CD8-positive, alpha-beta memory T cell (primary cell): ENCODE measurements at places on chromosomes 2 and 18. TPM values are rescaled to one million over a fixed set of nuclear protein-coding genes. Genes with fewer than 3 reads are reported as not detected.

GRCh38 chr18:24060644-24061043 is 46.1 kb downstream of the TTC39C start:
- no peak for DNase-seq

The CCL20 gene
- 3.5 TPM for total RNA-seq

- DNase-seq = peak; percentile 32
Observed at GRCh38 chr2:1611886-1612285, 132.4 kb downstream of the PXDN start.

DNA sequence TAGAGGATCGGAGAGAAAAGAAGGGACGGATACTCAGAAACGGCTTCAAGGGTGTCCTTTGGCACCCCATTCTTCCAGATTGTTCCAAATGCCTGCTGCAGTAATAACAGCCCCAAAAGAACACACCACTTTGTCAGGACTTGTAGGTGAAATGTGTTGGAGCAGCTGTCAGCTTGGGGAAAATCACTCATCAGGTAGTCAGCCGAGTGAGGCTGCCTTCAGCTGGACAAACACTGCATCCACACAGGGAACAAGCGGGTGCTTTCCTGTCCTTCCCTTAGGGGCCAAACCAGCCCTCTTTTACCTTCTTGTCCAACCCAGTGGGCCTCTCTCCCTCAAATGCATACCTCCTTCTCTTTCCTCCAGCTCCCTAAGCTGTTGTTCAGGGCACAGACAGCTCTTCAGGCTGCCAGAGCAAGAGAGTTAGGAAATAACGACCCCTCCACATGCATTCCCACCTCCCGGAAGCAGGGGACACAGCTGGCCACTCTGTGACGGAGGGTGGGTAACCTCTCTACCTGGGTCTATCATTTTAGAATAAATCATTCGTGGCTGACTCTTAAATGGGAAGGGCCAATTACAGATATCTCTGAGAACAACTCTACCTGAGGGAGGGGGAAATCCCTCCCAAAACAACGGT is 48.1 kb downstream of the BCL11A start:
- DNase-seq = no peak

The KCNG2 gene
- not detected for total RNA-seq

The SLC35G4 gene
- total RNA-seq = not detected

DNA sequence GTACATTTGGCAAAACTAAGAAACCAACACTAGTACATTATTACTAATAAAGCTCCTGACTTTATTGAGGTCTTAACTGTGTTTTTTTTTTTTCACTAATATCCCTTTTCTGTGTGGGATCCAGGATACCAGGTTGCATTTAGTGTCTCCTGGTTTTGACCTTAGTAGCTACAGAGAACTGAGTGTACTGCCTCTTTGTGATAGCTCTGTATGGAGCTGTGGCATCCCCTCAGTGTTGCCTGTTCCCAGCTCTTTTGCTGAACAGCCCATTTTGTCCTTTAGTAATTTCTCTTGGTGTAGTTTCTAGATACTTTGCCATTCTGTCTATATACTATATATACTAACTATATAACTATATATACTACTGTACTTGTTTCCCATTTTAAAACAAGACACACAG is 31.6 kb downstream of the KCMF1 start:
- no peak for DNase-seq

The TMEM247 gene
- not detected for total RNA-seq

The CD207 gene
- not detected for total RNA-seq

DNA sequence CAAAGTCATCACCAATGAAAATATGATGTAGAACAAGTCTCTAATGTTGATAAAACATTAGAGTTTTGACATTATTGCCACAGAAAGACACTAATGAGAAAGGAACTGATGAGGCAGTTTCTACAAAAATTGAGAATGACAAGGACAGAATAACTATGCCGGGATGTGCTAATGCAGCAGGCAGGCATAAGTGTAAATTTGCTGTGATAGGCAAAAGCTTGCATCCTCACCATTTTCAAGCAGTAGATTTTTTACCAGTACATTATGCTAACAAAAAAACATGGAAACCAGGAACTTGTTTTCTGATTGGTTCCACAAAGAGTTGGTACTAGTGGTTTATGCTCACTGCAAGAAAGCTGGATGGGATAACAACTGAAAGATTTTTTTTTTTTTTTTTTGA is 715.5 kb upstream of the LRRTM4 start:
- DNase-seq = no peak

DNA sequence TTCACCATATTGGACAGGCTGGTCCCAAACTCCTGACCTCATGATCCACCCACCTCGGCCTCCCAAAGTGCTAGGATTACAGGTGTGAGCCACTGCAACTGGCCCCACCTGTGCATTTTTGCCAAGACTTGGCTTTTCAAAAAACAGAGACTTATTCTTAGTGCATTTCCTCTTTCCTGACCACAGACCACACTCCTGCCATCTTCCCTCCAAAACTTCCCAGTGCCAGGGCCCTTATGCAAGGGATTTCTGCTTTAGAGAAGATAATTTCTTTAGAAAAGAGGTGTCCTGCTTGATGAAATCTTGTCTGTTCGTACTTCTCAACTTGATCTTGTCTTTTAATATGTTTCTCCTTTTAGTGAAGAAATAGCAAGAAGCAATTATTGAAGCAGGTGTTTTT is 98.8 kb upstream of the ZNF516 start:
- DNase-seq = no peak

The SIGLEC15 gene
- total RNA-seq = not detected

- DNase-seq = no peak
Observed at GRCh38 chr2:30165617-30166016, 18.8 kb downstream of the YPEL5 start.

The COL3A1 gene
- total RNA-seq = 0.07 TPM

DNA sequence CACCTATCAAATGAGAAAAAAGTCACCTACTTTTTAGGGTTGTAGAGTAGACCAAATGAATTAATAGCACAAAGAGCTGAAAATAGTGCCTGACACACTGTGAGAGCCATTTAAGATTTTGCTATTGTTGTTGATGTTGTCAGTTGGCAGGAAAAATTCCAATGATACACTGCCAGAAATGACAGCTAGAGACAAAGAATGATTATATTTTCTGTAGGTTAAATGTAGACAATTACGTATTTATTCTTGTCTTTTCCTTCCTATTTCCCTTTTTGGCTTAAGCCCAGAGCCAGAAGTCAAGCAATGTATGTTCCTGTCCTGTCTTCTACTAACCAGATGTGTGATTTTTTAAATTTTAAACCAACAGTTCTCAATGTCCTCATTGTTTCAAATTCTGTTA is 17.2 kb downstream of the NRXN1 start:
- DNase-seq = no peak

GRCh38 chr2:5691985-5692529 is at the start of gene SOX11:
SOX11 (plus strand) TSS chr2:5692384; CDS start chr2:5692722, 338 bp downstream.
- DNase-seq = no peak

The AQP12A gene
- not detected for total RNA-seq

GRCh38 chr2:124145982-124146381 is 120.9 kb downstream of the CNTNAP5 start:
- no peak for DNase-seq

The RAPGEF4 gene
- total RNA-seq = not detected

DNA sequence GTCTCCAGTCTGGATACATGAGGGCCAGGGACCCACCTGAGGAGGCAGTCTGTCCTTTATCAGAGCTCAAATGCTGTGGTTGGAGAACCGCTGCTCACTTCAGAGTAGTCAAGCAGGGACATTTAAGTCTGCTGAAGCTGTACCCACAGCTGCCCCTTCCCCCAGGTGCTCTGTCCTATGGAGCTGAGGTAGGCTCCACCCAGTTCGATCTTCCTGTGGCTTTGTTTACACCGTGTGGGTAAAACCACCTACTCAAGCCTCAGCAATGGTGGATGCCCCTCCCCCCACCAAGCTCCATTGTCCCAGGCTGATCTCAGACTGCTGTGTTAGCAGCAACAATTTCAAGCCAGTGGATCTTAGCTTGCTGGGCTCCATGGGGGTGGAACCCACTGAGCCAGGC is 731.4 kb upstream of the HS6ST1 start:
- no peak for DNase-seq

The PRKAG3 gene
- not detected for total RNA-seq

DNA sequence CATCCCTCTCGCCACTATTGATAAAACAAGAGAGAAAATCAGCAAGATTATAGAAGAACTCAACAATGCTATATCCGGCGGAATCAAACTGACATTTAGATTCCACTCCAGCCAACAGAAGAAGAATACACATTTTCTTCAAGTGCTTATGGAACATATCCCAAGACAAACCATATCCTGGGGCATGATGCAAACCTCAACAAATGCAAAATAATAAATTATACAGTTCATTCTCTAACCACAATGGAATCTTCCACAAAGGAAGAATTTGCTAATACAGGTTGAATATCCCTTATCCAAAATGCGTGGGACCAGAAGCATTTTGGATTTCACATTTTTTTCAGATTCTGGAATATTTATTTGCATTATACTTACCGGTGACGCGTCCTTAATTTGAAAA is 51.4 kb upstream of the YPEL5 start:
- no peak for DNase-seq
